Fibroblast of skin of left quadriceps (primary cell): ENCODE measurements at places on chromosomes 6 and 20.

- no peak for DNase-seq
Measured at GRCh38 chr20:4026093-4026601, 10.8 kb upstream of the RNF24 start.

DNA sequence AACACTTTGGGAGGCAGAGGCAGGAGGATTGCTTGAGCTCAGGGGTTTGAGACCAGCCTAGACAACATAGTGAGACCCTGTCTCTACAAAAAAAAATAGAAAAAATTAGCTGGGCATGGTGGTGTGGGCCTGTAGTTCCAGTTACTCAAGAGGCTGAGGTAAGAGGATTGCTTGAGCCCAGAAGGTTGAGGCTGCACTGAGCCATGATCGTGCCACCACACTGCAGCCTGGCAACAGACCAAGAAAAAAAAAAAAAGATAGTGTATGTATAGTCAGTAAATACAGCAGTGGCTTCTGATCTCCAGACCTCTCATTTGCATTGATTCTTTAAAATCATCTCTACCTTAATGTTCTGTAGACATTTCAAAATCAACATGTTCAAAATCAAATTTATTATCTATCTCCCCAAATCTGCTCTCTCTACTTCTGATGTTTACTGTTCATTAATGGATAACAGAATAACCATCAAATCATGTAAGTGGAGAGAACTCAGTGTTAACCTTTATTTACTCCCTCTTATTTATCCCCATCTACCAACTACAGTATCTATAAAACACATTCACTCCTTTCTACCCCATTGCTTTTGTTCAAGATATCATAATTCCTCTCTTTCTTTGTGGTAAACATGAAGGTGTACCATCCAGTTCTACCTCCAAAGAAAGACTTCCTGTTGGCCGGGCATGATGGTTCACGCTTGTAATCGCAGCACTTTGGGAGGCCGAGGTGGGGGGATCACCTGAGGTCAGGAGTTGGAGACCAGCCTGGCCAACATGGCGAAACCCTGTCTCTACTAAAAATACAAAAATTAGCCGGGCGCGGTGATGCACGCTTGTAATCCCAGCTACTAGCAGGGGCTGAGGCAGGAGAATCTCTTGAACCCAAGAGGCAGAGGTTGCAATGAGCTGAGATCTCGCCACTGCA is 7.7 kb downstream of the PROCR start:
- no peak for DNase-seq

DNA sequence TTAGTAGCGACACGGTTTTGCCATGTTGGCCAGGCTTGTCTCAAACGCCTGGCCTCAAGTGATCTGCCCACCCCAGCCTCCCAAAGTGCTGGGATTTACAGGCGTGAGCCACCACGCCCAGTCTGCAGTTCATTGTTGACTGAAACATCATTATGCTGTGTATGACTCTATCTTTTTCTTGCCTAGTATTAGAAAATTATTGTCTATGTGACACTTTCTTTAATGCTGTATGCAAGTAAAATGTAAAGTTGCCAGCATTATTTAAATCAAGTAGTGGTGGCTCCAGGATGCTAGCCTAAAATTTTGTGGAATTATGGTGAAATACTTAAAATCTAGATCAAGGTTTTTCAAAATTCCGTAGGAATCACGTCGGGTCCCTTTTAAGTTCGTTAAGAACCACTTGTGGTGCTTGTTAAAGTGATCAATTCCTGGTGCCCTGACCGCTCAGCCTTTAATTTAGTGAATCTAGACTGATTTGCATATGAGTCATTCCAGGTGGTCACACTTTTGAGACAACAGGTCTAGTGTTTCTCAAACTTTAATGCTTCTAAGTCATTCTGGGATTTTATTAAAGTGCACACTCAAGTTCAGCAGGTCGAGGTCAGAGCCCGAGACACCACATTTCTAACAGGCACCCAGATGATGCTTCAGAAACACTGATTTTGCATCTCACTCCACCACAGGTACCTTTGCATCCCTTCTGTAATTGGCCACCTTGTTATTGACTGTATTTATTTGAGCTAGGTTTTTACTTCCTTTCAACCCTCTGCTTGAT is 132.6 kb upstream of the MTHFD1L start:
- no peak for DNase-seq

GRCh38 chr6:39685489-39685826 is 39.8 kb downstream of the KIF6 start:
- DNase-seq, result no peak

DNA sequence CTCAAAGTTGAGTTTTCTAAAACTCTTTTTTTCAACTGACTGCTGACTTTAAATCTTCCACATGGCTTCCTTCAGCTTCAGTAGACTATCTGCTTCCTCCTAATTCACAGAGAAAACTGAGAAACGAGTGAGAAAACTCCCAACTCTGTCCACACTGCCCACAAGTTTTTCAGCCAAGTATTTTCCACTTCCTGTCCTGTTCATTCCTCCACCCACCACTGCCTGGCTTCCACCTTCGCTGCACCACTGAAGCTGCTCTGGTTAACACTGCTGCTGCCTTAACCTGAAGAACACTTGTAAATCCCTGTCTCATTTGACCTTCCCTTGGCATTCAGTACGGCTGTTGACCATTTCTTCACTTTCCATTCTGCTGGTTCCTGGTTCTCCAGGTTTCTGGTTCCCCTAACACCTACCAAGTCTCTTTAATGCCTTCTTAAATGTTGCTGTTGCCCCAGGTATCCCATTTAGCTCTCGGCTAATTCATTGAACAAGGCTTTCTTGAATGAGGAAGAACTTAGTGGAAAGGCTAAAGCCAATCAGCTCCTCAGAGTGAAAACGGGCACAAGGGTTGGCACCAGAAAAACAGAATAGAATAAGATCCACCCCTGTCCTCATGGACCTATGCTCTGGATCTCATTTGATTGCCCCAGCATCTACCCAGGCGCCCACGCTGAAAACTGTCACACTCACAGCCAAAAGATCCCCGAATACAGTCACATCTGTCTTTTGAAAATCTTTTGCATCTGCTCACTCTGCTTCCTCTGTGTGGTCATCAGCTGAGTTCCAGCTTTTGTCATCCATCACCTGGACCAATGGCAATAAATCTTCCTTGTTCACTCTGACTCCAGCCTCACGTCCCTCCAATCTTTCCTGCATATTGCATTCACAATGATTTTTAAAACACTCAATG is 104.4 kb upstream of the TAB2 start:
- no peak for DNase-seq

DNA sequence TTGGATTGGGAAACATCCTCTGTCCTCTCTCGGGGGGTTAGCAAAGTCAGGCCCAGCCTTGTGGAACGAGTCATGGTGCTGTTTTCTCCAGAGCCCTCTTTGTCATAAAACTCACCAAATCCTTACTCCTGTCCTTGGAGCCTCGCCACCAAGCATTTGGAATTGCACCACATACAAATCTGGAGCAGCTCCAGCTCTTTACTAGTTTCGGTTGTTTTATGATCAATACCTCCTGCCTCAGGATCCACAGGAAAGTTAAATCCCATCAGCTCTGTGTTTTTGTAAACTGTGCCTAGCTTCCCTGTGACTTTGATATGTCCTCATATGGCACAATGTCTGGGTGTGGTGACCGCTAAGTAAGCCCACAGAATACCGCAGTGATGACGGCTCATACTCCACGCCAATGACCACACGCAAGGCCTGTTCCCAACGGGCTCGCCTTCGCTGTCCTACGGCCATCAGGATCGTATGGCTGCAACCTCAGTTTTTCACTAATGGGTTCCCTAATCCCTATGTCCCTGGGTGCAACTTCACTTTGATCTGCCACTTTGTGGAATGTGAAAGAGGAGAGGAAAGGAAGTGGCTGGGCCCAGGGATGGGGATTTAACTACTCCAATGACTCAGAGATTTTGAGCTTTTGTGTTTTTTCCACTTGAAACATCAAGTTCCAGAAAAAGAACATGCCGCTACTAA is 111.3 kb upstream of the FOXQ1 start:
- peak; percentile 34 for DNase-seq
